ENCODE measurements at places on chromosomes 7 and 10.

- DNase-seq = no peak
Observed at GRCh38 chr7:55191161-55191925, 172.5 kb downstream of the EGFR start.

DNA sequence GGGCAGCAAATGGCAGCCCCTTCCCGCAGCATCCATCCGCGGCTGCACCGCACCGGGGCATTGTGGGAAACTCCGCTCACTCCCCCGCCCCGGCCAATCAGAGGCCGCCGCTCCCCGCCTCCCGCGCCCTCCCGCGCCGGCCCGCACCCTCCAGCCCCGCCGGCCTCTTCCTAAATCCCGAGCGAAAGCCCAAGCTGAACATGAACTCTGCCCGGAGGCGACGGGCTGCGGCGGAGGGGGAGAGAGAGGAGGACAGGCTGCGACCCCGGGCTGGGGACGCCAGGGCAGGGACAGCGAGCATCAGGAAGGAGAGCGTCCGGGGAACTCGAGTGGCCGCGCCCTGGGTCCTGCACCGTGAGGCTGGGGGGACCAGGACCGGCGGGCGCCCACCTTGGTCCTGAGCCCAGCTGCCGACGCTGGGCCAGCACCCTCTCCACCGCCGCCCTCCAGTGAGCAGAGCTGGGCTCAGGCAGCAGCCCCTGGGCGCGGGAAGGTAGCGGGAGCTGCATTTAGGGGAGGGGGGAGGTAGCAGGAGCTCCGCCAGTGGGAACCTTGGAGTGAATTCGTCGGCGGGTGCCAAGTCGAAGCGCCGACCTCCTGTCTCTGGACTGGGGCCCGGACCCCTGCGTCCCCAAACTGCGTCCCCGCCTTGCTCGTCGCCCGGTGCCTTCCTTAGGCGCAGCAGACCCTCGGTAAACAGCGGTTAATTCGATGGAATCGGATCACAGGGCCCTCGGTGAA is at the start of gene DGKI:
DGKI (minus strand) TSS at position 148 of the 741 bp plus-strand sequence.
- no peak for DNase-seq

GRCh38 chr10:122244001-122244975 is 26.8 kb upstream of the BTBD16 start:
- no peak for DNase-seq

DNA sequence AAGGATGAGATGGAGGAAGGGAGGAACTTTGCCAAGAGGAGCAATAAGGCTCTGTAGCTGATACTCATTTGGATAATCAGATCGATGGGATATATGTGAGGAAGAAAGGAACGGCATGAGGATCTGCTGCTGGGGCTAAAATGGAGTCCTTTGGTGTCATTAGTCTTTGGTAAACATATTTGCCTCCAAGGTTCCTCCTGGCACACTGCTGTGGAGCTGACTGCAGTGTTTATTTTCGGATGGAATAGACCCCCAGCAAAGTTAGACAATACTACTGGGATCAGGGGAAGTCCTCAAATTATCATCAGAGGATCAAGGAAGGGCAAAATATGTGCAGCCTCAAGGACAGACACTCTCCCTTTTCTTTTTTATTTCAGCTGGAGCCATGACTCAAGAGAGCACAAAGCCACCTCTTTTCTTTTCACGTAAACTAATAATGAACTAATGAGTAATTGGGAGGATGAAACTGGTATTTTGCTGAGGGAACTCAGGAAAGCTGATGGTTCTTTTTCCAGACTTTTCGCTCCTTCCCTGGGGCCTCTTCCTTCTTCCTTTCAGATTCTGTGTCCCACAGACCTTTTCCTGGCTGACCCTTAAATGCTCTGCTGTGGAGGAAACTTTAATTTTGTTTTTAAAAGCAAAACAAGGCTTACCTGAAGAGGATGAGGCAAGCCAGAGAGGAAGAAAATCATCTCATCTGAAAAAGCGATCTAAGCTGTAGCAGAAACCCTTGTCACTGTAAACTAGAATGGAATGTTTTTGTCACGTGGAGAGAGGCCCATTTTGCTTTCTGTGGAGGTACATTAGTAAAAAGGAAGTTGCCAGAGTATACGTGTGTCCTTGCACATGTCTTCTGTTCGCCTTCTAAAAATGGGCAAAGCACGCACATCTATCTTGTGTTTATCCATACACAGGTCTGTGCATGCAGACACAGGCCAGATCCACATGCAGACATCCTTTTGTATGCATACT is 33.3 kb downstream of the LRMDA start:
- no peak for DNase-seq

- DNase-seq = no peak
Observed at GRCh38 chr10:13613519-13613918, 26.8 kb downstream of the PRPF18 start.

DNA sequence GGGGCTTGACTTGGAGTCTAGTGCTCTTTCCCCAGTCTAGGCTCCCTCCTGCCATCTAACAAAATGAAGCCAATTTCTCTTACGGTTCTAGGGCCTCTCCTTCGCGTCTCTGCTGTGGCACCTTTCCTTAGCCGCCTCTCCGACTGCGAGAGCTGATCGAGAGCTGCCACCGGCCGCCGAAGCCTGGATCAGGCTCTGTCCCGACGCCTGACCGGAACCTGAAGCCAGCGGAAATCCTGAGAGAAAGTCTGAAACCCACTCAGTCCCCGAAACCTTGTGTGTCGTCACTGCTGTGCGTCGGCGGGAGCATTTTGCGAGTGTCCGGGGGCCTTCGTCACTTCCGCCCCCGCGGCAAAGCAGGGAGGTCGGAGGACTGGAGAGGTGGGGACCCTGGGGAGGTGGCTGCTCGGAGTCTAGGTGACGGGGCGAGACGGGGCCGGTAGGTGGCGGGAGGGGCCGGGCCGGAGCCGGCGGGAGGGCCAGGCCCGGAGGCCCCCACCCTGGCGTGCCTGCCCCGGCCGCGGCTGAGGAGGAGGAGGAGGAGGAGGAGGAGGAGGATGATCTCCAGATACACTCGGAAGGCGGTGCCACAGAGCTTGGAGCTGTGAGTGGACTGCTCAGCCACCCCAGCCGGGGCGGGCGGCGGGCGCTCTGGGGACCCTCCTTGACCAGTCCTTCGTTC is at the start of the genes ECD and FAM149B1:
ECD (minus strand) TSS at position 226 of the 682 bp plus-strand sequence. CDS start 4,071 bp downstream, outside the sequence.
FAM149B1 (plus strand) TSS at position 337 of the 682 bp plus-strand sequence; CDS start at position 558, 221 bp downstream.
- DNase-seq = peak; percentile 89
